ENCODE measurements at places on chromosomes 12 and 14.

GRCh38 chr14:76760331-76761135, 735 bp upstream of the VASH1 start:
- DNase-seq: no peak

DNA sequence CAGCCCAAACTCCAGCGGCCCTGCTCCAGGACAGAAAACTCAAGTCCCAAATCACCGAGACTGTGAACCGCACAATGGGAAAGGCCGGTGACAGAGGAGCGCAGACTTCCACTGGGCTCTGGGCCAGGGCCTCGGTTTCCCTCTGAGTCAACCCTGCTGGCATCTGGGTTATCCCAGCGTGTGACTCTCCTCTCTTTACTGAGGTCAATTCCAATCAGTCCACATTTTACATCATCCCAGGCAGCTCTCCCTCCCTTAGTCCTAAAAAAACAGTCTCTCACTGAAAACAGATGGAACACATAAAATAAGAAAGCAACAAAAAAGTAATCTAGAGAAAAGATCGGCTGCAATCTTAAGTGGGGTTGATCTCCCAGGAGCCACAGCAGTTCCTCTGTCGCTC, 36.9 kb downstream of the ITPK1 start:
- DNase-seq: no peak

GRCh38 chr12:105030820-105031807, 45.0 kb downstream of the NOPCHAP1 start:
- no peak for DNase-seq

DNA sequence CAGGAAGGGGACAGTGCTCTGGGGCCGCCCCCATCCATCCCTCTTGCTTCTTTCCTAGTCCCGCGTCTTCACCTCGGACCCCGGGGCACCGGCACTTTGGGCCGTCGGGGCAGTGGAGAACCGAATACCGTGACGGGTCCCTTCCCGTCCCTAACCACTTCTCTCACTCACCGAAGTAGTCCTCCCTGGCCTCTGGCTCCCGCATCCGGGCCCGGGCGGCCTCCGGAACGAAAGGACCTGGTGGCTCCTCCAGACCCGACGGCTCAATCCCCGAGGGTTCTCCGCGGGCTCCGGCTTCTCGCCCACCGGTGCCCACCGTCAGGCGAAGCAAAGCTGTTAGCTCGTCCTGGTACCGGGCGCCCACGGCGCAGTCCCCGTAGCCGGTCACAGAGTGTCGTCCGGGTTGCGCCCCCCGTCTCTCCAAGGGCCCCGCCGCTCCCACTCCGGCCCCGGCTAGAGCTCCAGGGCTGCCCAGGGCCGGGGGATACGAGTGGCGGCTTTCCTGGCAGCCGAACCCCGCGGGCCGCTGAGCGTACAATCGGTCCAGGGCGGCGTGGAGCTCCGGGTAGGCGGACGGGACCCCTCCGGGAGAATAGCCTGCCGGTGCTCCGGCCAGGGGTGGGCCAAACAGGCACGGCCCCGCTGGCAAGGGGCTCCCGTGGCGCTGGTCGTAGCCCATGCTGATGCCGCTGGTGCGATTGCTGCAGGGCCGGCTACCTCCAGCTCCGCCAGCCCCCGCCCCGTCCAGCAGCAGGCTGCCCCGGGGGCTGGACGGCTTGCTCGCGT, 1.1 kb downstream of the AJUBA start:
- no peak for DNase-seq

DNA sequence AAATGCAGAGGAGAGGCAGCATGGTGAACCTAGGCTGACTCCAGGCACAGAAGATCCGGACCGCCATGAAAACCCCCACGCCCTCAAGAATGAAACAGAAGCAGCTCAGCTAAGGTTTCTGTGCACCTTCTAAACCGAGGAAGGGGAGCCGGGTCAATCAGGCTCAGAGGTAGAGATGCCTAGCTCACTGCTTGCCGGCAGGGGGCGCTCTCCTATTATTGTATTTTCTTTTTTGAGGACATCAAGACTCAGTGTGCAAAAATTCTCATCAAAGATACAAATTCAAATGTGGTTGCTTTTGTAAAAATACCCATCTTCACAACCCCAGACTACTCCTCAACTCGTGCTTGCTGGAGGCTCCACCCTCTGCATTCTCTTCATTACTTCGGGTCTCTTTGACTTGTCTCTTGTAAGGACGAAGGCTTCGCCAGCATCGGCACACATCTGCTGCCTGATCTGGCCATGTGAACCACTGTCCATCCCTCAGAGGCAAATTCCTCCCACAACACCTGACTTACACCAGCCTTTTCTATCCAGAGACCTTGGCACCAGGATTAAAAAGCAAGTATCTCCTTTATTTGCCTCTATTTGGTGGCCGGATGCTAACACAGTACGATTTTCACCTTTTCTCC, 33.4 kb upstream of the RNASE3 start:
- DNase-seq: peak; percentile 29

DNA sequence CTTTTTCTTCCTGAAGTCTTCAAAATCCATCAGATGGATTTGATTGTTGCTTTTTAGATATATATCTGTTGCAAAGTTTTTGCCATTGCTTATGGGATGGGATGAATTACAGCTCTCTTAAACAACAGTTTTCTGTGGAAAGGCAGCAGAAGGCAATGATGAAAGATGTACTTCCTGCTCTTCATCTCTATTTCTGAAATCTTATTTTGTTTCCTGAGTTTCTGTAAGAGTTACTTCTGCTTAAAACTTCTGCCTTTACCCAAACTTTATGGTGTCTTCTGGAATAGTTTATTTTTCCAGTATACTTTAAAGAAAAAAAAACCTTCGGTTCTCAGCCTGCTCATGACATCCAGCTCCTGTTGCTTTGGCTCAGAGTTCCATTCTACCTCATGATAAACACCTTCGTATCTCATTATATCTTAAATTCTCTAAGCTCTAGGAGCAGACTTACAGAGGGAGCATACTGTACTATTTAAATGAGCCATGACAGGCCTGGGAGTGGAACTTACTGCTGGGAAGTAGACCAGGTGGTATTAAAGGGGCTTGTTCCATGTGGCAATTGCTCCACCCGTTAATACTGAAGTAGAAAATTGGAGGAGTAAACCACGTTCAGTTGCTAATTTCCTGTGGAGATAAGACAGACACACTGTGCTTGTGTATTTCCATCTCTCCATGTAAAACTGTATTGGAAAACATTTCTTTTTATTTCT, 288.4 kb downstream of the FBXL14 start:
- no peak for DNase-seq

DNA sequence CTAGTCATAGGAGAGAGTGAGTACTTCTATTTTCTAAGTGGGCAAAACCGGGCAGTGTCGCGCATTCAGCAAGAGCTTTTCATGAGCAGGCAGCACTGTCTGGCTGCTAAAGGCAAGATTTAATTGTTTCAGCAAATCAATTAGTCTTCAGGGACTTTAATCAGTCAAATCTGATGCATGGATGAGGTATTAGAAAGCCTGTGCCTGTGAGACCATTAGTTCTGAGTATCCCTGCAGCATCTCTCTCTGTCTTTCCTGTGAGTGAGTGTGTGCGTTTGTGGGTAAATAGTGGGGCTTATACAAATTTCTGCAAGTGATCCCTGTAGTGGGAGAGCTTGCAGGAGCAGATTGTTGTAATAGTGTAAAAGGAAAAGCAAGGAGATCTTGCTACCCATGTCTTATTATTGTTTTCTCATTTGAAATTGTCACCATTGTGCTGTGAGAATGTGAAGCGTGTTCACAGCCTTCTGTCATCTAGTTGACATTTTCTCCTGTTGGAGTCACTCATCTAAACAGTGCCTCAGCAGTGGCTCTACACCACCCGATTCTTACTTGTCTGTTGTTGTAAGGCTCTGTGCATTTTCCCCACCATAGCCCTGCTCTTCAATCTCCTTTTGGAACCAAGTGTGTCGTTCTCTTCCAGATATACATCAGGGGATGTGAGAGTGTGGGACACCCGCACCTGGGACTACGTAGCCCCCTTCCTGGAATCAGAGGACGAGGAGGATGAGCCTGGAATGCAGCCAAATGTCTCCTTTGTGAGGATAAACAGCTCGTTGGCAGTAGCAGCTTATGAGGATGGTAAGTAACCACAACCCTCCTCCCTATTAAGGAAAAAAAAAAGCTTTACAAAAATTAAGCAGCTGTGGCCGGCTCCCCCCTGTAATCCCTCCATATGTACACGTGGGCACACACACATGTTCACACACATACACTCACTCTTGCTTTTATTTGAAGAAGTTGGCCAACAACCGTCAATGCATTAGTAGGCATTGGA, 53.6 kb downstream of the FBXW8 start:
- no peak for DNase-seq

DNA sequence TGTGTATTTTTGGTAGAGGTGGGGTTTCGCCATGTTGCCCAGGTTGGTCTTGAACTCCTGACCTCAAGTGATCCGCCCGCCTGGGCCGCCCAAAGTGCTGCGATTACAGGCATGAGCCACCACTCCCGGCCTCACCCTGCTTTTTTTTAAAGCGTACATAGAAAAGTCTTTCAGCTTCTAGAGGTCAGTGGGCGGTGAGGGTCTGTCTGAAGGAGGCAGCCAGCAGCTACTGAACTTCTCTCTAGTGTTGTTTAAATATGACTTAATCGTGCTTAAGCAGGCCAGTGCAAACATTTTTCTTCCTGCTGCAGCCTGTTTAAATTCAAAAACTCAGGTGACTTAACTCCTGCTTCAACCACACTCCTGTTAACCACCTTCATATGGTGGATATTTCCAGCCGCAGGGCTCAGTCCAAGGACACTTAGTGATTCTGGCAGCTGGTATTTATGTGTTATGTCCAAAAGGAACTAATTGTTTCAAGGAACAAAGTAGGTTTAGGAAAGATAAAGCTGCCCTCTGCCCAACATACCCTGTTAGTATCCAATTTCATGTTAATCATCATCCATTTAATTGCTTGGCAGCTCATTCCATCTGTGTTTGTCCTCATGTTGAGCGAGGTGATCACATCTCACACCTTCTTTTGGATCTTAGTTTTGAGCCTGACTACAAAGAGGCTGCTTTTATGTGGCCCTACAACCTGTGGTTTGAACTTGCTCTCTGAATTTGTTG, 2.0 kb downstream of the PRKAB1 start:
- no peak for DNase-seq

DNA sequence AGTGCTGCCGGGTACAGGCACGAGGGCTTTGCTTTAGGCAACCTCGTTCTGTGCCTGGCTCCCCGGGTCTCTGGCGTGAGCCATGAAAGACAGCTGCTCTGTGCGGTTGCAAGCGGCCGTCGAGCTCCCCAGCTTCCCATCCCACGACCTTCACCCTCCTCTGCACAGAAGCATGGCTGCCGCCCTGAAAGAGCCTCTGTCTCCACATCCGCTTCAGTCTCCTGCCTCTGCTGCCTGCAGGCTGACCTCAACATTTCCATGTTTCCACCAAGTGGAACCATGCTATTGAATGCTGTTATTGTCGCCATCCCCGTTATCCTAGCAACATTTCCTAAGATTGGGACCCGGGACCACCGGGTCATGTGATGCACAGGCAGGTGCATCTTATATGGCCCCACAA, 57.1 kb downstream of the KDM2B start:
- peak; percentile 25 for DNase-seq

DNA sequence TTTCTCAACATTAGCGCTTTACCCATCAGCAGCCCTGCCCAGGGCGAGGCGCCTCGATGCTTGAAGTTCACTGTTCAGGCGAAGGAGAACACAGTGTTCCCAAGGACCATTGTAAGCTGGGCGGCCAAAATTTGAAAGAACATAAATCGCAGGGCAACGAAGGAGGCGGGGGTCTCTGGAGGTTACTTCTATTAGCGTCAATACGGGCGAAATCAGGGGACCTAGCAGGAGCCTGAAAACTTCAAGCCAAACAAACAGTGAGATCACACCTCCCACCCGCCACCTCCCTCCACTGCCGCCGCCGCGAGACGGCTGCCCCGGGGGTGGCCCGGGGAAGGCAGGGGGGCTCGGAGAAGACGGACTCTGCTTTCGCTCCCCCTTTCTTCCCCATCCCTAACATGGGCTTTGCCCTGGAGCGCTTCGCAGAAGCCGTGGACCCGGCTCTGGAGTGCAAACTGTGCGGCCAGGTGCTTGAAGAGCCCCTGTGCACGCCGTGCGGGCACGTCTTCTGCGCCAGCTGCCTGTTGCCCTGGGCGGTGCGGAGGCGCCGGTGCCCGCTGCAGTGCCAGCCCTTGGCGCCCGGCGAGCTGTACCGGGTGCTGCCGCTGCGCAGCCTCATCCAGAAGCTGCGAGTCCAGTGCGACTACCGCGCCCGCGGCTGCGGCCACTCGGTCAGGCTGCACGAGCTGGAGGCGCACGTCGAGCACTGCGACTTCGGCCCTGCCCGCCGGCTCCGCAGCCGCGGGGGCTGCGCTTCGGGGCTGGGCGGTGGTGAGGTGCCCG, at the start of gene PDZRN4:
PDZRN4 (plus strand) TSS at position 263 of the 783 bp plus-strand sequence.
- no peak for DNase-seq

- DNase-seq: no peak
Measured at GRCh38 chr14:33369972-33370371, 431.3 kb downstream of the NPAS3 start.

DNA sequence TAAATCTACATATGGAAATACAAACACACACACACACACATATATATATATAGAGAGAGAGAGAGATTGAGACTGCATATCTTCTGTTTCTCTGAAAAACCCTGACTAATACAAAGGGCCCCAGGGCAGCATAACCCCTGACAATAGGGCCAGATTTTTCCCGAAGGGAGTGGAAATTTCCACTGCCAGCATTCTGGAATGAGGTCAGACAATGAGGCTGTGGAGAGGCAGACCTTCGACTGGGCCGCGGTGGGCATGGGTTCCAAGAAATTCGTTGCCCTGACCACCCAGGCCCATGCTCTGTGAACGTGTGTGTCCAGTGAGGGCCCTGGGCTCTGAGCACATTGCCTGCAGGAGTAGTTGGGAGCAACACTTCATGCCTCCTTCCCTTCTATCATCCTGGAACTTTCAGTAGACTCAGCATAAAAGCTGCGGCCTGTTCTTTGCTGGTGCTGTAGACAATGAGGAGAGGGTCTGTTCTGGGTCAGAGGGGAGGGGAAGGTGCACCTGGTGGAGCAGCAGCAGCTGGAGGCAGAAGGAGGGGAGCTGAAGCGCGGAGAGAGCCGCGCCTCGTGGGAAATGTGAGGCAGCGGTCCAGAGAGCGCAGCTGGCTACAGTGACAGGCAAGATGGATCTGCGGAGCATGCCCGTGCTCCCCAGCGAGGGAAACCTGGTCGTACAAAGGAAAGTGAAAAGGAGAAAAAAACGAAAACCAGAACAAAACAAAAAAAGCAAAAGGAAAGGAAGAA, 25.6 kb upstream of the CCDC60 start:
- DNase-seq: no peak

GRCh38 chr12:111451232-111451631, 45.5 kb downstream of the SH2B3 start:
- DNase-seq: no peak

GRCh38 chr14:63692310-63693020, 35.4 kb downstream of the SGPP1 start:
- DNase-seq: no peak

DNA sequence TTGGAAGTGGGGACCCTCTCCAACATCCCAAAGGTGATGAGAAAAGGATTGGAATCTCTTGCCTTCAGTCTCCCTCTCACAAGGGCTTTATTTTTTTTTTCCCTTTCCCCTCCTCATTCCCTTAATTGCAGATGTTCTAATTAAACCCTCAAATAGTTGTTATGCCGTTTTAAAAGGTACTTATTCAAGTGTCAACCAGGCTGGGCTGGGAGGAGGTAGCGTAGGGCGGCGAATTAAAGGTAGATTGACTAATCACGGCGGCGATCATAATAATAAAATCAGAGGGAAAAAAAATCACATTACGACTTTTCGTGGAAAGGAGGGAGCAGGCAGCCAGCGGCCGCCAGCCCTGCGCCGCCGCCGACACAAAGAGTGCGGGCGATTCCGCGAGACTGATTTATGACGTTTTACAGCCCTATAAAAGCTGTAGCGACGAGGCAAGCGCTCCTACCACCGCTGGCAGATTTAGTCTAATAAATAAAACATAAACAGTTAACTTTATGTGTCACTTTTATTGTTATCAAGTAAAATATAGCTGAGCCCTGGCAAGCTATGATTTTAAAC, 1.7 kb upstream of the HOXC4 start:
- no peak for DNase-seq

All from GM18507 (cell line).